ENCODE measurements at places on chromosomes 16 and 17.
A peak's percentile ranks its signal among the peaks of the same experiment; 100 is the strongest.

DNA sequence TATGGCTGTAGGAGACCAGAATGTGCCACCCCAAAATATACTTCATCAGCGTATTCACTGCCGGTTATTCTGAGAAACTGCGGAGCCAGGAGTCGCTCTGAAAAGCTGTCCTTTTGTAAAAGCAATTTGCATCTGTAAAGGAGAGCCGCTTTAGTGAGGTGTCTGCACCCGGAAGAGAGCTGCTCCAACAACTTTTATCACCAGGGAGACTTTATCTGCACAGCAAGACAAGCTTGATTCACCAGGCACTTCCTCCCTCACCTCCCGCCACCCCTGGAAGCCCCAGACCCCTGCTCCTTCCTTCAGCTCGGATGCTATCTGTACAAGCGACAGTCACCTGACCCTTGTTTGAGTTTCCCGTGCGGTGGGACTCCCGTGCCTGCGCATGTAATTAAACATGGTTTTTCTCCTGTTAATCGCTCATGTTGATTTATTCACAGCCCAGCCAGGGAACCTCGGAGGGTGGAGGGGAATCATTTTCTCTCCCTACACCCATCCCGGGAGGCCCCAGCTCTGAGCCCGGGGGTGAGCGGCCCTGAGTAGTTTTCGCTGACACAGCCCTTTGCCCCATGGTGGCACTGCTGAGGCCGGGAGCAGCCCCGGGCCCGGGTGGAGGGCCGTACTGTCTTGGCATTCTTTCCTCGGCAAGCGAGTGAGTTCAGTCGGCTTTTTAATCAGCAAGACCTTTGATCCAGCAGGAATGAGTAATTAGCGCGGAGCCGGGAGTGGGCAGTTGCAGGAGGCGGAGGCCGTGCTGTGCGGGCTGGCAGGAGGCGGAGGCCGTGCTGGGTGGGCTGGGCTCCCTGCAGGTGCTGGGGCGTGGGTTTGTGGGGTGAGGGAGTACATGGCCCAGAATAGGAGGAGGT lies 222.7 kb upstream of the CIBAR2 start:
- peak; percentile 92 for DNase-seq

DNA sequence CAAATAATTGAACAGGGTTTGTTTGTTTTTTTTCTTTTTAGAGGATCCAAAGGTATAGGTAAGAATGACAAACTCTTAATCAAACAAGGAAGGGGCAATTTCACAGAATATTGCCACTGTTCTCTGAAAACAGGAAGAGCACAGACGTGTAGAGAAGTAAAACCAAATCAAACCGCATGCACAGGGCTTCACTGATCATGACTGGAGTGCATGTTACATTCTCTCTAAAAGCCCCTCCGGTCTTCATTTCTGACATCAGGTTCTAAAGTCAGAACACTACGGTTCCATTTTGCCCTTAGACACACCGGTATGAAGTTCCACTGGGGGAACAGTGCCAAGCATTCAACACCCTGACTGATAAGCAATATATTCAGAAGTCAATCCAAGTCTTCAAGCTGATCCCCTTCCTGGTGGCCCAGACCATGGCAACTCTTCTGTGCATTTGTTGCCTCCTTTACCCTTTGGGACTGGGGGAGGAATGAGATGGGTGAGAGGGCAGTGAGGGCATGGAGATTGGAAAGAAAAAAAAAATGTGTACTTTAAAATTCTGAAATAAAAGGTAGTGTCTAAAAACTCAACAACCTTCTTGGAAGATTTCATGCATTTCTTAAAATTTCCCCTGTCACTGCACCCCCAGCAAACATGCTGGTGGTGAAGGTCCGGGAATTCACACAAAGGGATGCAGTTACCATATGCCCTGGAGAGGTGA lies 1.4 kb downstream of the MMD start:
- no peak for DNase-seq

GRCh38 chr16:51267681-51268080 lies 116.6 kb upstream of the SALL1 start:
- DNase-seq, result no peak

DNA sequence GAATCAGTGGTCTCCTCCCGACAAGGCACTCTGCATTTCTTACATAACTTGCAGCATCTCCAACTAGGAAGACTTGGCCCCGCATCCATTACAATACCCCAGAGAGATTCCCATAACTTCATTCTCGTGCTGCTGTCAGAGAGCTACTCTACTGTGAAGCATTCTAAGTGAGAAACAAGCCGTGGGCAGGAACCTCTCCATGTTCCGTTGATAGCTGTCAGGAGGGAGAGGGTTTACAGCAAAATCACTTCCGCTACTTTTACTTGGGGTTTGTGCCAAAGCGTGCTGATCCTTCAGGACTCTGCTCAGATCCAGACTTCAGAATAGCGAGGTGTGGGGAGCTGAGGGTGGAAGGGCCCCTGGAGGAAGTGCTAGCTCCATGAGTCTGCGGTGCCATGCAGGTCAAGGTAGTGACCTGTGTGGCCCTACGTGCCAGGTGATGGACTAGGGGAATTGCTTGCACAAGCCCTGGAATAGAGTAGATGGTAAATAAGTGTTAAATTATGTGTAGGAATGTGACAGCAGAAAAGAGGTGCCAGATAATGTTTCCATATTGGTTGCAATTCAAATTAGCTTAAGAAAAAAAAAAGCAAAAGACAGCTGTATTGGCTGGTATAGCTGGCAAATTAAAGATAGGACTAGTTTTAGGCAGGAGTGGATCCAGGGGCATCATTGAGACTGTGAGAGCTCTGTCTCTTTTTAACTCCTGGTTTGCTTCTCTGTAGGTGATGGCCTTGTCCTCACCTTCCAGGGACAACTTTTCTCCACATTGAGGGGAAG lies 358.5 kb upstream of the ERCC4 start:
- no peak for DNase-seq

DNA sequence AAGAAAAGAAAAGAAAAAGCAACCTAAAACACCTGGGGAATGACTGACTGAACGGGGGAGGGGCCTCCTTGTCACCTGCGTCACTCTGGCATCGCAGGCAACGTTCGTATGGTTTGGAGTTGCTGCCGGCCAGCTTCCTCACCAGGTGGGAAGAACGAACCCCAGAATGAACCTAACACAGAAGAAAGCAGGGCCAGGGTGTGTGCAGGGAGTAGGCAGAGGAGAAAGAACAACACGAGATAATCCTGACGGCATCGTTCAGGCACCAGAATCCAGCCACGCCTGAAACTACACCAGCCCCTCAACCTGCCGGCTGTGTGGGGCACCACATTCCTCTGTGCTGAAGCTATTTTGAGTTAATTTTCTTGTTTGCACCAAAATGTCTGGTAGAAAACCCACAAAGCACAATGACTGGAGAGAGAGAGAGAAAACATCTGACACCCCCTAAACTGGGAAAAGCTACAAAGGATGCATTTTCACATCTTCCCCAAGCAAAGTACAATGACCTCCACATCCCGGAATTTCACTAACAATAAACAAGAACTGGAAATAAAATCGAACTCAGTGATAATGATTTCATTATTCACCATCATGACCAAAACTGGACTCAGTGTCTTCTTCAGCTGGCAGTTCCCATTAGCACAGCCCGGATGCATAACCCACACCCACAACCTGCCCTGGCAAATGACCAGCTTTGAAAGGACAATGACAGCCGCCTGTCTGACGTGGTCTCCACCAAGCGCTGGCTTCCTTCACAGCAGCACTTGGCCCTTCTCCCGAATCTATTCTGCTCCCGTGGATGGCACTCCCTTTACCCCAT lies 23.6 kb downstream of the RAB40B start:
- DNase-seq, result no peak

DNA sequence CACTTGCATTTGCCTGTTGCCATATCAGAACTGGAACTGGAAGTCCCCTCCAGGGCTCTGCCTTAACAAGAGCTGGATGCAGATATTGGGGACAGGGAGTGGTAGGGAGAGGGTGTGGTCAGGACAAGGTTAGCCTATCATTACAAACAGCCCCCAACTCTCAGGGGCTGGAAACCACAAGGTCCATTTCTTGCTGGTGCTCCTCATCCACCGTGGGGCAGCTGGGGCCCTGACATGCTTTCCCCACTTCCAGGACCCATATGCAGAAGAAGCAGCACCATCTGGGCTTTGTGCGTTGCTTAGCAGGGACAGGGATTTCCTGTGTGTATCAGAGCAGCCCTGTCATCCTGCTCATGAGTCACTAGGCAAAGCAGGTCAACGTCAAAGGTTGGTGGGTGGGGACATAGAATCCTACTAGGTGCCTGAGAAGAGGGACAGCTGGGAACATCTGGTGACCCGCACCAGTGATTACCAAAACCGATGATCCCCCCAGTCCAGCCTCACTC lies 26.9 kb downstream of the RGS9 start:
- no peak for DNase-seq

DNA sequence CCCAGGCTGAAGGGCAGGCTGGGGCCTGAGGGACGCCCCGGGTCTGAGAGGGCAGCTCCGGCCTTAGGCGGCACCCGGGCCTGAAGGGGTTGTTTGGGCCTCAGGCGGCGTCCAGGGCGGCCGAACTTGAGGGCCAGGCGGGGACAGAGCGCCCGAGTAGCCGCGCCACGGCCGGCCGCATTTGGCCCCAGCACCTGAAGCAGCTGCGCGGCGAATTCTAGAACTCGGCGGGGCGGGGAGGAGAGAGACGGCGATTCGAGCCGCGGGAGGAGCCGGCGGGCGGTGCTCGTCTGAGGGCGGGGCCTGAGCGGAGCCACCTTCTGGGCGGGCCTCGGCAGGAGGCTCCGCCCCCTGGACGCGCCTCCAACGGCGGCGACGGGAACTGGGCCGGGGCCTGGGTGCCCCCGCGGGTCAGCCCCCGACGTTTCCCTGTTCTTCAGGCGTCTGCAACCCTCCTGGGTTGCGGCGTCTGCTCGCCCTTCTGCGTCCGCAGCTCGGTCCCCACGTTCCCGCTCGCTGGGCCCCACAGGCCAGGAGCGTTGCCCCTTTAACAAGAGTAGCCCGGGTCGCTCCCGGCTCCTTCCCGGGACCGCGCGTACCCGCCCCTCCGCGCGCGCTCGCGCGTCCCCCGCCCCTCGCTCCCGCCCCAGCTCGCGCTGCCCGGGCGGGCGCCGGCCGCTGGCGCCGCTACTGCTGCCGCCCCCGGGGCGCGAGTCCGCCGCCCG lies at the start of the genes INCA1 and KIF1C:
TSS of gene INCA1 (minus strand) at position 221 of the 725 bp plus-strand sequence. CDS start 3,085 bp downstream, outside the sequence.
TSS of gene KIF1C (plus strand) at position 649 of the 725 bp plus-strand sequence. CDS start 2,297 bp downstream, outside the sequence.
- DNase-seq, result peak; percentile 95

GRCh38 chr16:89374393-89374960 lies 115.9 kb downstream of the ANKRD11 start:
- no peak for DNase-seq

DNA sequence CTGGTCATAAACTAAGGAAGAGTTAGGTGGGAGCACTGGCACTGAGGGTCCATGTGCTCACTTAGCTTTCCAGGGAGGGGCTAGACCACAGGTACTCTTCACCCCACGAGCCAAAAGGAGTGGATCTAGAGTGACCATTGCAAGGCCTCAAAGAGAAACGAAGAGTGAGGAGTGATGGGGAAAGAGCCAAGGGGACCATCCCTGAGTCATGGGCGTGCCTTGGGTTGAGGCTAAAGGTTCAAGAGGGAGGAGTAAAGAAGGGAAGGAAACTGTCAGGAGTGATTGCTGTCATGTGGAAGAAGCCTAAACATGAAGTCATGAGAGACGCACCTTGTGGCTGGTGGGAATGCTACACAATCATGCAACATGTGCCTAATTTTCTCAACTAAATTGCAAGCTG lies 141.0 kb downstream of the CDH13 start:
- no peak for DNase-seq

- no peak for DNase-seq
Measured at GRCh38 chr17:76811834-76812233, 56.4 kb upstream of the MGAT5B start.

- DNase-seq, result no peak
Measured at GRCh38 chr17:49616086-49616485, 40.4 kb downstream of the NXPH3 start.
